ENCODE measurements at places on chromosomes 1 and 21. TPM values are rescaled to one million over a fixed set of nuclear protein-coding genes. Genes with fewer than 3 reads are reported as not detected.

DNA sequence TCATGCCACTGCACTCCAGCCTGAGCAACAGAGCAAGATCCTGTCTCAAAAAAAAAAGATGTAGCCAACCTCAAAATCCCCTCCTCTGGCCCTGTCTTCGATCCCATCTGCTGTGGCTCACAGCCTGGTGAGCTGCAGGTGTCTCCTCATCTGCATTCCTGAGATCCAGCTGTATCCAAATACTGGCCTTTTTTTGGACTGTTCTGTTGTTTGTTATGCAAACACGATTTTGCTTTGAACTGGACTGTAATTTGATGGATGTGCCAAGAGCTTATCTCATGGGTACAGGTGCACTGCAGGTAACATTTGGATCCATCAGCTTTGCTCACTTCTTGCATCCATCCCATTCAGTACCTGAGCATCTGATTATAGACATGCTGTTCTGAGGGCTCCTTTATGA, 14.1 kb upstream of the FAM43B start:
- peaks cover 83% of the 10 kb centered on the region for H3K27me3 ChIP-seq
- H3K4me3 ChIP-seq, result no peak overlapping the region
- no peak for DNase-seq
- peaks cover 21% of the 10 kb centered on the region for H3K4me1 ChIP-seq

- no peaks in the 10 kb centered on the region for H3K4me1 ChIP-seq
- H3K27me3 ChIP-seq, result no peaks in the 10 kb centered on the region
- no peak overlapping the region for H3K27ac ChIP-seq
- H3K4me3 ChIP-seq, result no peak overlapping the region
- DNase-seq, result no peak
Measured at GRCh38 chr1:210857705-210858104, 276.2 kb downstream of the KCNH1 start.

DNA sequence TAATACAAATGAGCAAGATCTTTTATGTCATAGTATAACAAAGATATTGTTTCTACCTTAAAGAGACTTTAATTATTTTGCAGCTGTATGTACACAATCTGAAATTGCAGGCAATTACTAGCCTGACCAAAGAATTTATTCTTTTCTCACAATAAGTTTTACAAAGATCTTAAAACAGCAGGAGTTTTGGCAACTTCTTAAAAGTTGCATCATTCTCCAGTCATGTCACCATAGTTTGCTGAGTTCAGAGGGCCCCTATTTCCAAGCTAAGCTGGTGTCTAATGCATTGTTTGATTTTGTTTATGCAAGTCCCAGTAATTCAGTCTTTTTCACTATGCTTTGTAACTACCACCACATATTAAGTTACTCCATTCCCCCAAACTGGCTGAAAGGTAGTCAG, 114.8 kb downstream of the DNAH14 start:
- H3K36me3 ChIP-seq, result no peaks in the 10 kb centered on the region
- H3K27me3 ChIP-seq, result no peaks in the 10 kb centered on the region
- no peaks in the 10 kb centered on the region for H3K4me1 ChIP-seq

- H3K27me3 ChIP-seq, result no peaks in the 10 kb centered on the region
- H3K4me1 ChIP-seq, result peaks cover 20% of the 10 kb centered on the region
- H3K27ac ChIP-seq, result peak overlapping the region; percentile 17
- H3K36me3 ChIP-seq, result no peaks in the 10 kb centered on the region
- no peak for DNase-seq
- no peak overlapping the region for H3K4me3 ChIP-seq
Measured at GRCh38 chr1:204572923-204573922, 57.0 kb downstream of the MDM4 start.

DNA sequence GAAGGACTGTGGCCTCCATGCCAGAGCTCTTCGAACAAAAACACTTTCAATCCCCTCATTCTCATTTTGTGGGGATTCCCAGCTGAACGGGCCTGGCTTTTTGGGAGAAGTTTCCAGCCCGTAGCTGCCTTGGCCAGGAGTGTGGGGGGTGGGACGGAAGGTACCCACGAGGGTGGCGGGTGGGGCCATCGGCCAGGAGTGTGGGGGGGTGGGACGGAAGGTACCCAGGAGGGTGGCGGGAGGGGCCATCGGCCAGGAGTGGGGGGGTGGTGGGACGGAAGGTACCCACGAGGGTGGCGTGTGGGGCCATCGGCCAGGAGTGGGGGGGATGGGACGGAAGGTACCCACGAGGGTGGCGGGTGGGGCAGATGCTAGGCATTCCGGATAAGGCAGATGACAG, 71.7 kb upstream of the ZBTB18 start:
- H3K4me1 ChIP-seq, result no peaks in the 10 kb centered on the region
- H3K27ac ChIP-seq, result no peak overlapping the region
- H3K36me3 ChIP-seq, result no peaks in the 10 kb centered on the region
- no peak for DNase-seq
- H3K27me3 ChIP-seq, result peaks cover 5% of the 10 kb centered on the region

GRCh38 chr1:9331016-9331415, 38.3 kb downstream of the SPSB1 start:
- H3K27me3 ChIP-seq, result no peaks in the 10 kb centered on the region
- H3K4me3 ChIP-seq, result no peak overlapping the region
- H3K4me1 ChIP-seq, result no peaks in the 10 kb centered on the region
- DNase-seq, result no peak

FCGR3A gene
- not detected for total RNA-seq

MRAP gene
- not detected for total RNA-seq
